ENCODE measurements at places on chromosomes 1 and 21.

DNA sequence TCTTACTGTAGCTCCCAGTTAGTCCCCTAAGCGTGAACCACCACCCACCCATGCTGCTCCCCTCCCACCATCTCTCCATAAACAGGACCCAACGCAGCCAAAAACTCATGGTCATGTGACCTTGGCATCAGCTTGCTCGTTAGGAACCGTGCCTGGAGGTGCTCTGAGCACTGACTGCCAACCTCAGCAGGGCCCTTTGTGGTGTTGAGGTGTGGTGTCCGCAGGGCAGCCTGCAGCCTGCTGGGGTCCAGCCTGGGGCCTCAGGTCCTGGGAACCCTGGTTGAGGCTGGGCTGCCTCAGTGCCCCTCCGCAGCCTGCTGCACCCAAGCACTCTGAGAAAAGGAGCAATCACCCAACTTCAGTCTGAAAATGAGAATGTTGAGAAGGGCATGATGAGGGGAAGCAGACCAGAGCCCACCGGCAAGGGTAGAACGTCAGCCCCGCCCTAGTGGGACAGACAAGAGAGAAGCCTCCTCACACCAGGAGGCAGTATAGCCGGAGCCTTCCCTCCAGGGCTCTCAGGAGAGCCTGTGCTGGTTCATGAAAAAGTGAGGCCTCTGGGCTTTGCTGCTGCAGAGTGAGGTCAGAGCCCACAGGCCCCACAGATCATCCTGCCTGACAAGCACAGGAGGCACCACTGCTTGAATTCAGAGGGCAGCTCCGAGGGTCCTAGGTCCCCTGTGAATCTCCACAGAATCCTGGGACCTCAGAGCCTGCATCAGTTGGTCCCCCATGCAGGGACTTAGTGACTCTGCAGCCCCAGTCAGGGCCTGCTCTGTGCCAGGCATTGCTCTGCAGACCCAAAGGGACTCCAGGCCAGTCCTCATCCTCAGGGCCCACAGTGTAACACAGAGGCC lies 4.9 kb upstream of the COL6A2 start:
- peak; percentile 52 for DNase-seq

DNA sequence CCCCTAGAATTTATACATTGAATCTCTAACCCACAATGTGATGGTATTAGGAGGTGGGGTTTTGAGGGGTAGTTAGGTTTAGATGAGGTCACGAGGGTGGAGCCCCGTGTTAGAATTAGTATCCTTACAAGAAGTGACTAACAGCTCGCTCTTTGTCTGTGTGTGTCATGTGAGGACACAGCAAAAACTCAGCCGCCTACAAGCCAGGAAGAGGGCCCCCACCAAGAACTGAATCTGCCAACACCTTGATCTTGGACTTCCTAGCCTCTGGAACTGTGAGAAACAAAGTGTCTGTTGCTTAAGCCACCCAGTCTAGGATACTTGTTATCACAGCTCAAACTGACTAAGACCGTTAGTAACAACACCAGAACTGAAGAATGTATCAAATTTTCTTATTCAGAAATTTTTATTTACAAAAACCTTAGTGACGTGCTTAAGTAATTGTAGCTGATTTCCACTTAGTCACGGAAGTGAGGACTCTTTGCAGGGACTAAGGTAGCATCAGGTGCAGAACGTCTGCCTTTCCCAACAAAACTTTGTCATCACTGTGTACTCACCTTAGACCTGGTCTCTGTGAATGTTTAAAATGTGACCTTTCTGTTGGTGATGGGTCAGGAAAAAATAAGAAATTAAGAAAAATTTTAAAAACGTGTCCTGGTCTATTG lies 24.5 kb upstream of the LRRC8C start:
- DNase-seq, result no peak

GRCh38 chr1:181675918-181676190 lies 192.5 kb downstream of the CACNA1E start:
- no peak for DNase-seq

DNA sequence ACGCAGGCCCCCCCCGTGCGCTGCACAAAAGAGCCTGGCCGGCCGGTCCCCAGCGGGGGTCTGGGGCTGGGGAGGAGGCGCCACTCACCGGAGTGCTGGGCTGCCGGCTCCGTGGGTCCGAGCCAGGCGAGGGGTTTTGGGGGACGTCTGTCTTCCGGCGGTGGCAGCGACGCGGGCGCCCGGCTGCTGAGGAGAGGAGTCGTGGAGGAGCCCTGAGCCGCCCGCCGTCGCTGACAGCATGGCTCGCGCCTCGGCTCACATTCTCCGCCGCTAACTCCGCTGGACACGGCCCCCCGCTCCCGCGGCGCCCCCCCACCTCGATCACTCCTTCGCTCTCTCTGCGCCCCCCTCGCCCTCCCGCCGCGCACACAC lies 649 bp downstream of the AHDC1 start:
- DNase-seq, result no peak

DNA sequence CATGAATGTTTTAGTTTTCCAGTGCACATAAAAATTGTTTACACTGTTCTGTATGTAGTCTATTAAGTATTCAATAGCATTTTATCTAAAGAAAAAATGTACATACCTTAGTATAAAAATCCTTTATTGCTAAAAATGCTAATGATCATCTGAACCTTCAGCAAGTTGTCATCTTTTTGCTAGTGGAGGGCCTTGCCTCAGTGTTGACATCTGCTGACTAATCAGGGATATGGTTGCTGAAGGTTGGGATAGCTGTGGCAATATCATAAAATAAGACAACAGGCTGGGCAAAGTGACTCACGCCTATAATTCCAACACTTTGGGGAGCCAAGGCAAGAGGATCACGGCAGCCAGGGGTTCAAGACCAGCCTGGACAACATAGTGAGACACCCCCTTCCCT lies 9.0 kb downstream of the DYNLT5 start:
- no peak for DNase-seq

GRCh38 chr1:186781730-186782129 lies 47.0 kb upstream of the PLA2G4A start:
- DNase-seq, result no peak

DNA sequence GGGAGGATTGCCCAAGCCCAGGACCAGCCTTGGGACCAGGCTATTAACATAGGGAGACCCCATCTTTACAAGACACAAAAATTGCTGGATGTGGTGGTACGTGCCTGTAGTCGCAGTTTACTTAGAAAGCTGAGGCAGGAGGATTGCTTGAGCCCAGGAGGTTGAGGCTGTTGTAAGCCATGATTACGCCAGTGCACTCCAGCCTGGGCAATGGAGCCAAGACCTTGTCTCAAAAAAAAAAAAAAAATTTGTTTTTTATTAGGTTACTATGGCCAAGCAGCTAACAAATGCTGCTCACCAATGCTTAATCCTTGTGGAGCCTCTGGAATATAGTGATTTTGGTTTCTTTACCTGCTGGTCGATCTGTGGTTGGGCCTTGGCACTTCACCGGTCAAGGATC lies 8.8 kb downstream of the ARID1A start:
- no peak for DNase-seq

DNA sequence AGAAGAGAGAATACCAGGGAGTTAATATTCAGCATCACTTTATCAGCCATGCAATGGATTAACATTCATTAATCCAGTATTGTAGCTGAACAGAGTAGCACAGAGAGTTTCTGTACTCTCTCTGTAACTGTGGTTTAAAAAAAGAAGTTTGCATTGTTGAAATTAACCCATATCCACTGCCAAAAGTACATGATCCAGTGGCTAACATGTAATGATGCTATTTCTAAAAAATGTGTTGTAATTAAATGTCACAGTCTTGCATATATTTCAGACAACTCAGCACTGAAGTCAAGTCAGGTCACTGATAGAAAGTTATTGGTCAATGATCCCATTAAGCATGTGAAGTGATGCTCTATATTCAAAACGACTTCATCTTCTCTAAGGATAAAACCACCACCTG lies 141.3 kb downstream of the NRIP1 start:
- DNase-seq, result no peak

GRCh38 chr1:199041173-199041914 lies 402.5 kb downstream of the PTPRC start:
- DNase-seq, result no peak

- no peak for DNase-seq
Observed at GRCh38 chr1:101098327-101098726, 72.7 kb upstream of the DPH5 start.

- DNase-seq, result no peak
Observed at GRCh38 chr1:95954585-95954984, 720.6 kb downstream of the RWDD3 start.

GRCh38 chr1:212034516-212035122 lies 738 bp downstream of the INTS7 start:
- DNase-seq, result peak; percentile 8

- DNase-seq, result peak; percentile 59
Observed at GRCh38 chr1:154962156-154962749, 671 bp upstream of the PYGO2 start.

- DNase-seq, result no peak
Observed at GRCh38 chr1:245546875-245547274, 392.1 kb downstream of the KIF26B start.

DNA sequence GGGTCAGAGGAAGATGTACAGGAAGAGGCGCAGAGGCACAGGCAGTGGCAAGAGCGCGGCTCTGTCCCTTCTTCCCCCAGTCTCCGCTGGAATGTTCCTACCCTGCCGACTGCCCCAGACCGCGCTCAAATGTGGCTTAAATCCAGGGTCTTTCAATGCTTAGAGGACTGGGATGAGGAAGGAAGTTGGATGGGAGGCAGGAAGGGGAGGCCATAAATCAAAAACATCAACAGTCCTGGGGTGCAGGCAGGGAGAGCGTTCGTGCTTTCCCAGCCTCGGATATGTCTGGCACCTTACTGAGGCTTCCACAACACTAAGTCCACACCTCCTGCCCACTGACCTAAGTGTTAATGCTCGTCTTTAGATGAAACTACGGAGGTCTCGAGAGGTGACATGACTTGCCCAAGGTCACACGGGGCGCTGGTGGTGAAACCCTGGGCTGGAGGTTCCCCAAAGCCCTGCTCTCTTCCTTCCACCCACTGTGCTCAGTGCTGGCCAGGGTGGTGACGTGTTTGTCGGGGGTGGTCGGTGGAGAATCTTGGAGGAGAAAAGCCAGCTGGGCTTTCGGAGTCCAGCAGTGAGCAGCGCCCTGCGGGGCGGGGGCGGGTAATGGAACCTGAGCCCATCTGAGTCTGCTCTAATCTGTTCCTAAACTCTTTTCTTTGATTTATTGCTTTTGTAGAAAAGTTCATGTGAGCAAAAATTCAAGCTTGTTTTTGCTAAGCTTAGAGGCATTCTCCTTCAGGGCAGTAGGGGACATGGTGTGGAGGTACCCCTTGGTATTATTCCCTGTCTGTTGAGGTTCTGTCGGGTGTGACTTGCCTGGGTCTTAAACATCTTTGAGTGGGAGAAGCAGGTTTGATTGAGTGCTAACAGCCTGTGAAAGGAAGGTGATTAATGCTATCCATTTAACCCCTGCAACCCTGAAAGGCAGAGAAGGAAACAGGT lies 708 bp downstream of the CDA start:
- DNase-seq, result peak; percentile 14

DNA sequence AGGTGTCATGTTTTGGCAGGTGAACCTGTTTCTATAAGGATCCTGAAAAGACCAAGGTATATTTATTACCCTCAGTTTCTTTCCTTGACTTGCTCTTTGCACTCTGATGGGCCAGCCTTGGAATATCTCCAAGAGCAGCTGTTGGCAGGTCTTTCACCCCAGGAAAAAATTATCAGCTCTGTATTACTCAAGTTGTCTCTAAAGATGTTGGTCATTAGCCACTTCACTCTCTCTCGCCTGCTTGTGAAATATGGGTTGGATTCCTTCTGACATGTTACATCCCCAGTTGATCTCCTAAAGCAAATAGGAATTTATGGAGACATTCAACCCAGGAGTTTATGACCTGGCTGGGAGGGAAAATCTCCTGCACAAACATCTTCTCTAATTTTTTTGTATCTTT lies 85.9 kb downstream of the KCNJ15 start:
- DNase-seq, result no peak

DNA sequence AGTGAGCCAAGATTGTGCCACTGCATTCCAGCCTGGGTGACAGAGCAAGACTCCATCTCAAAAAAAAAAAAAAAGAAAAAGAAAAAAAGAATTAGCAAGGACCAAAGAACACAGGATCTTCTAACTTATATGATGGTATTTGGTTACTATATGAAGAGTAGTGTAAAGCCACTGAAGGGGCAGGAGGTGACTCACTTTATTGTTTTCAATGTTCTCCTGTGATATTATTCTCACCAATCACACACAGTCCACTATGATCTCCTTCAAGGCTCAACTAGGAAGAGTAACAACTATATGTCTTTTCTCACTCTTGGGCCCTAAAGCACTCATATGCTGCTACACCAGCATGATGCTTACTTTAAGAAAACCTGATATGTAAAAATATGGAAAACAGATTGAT lies 26.7 kb downstream of the RC3H1 start:
- no peak for DNase-seq

DNA sequence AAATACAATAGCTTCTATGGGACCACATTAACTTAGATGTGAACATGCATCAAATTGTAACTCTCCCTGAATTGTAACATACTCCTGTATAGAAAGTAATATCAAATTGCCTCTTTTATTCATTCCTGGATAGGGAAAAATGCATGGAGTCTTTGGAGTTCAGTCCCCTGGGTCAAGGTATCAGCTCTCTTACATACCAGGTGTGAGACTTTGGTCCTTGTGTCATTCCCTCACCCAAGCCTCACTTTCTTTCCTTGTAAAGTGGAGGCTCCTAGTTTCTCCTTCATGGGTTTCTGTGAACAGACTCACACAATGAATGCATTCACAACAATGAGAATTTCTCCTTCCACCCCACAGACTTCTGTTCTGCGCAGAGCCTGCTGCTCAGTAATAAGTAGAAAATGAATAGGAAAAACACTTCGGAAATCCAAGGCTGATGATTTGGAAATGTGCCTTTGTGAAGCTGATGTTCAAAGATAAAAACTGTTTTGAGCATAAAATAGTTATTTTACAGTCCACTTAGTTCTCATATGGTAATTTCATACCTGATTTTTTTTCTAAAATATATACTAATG lies 185.3 kb downstream of the AK5 start:
- DNase-seq, result no peak

- no peak for DNase-seq
Observed at GRCh38 chr1:236151739-236152424, 9.5 kb downstream of the GPR137B start.

- peak; percentile 42 for DNase-seq
Observed at GRCh38 chr1:8671306-8671917, 146.0 kb downstream of the RERE start.

DNA sequence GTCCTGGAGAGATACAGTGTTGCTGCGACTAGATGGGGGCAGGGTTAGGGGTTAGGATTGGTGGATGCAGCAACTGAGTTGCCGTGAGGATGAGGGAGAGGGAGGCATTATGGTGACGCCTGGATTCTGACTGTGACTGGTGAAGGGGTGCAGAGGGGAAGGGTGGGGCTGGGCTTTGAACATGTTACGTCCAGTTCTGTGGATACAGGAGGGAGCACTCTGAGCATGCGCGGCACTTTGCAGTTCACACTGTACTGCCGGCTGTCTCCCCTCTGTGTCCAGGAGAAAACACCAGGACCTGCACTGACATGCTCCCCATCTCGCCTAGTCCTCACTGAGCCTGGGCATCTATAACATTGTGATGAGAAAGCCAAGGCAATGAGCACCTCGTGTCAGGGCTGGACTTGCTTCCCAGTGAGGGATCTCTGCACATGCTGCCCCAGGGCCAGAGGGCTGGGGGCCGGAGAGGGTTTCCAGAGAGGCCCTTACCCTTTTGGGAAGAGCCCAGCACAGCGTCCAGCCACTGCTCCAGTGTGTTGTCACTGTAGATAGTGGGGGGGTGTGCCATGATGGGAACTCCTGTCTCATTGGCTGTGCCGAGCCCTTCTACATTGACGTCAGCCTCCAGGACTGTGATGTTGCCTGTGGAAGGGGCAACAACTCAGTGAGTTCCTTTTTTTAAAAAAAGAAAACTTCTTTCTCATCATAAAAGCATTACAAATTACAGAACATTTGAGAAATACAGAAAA lies 7.6 kb downstream of the FAM151A start:
- DNase-seq, result no peak

- DNase-seq, result no peak
Observed at GRCh38 chr1:220950576-220950975, 71.3 kb downstream of the HLX start.
